Activated CD4-positive, alpha-beta T cell treated with anti-CD3 and anti-CD28 coated beads, Interleukin-2, Interleukin-4, amounts not matched to agents 100 ng/mL and 50 ng/mL, durations not matched to agents 16 hours and 8 hours (primary cell): ENCODE measurements at places on chromosomes 11 and 22.

- no peak for DNase-seq
Observed at GRCh38 chr11:47441421-47441820, 7.5 kb downstream of the RAPSN start.

- DNase-seq: no peak
Observed at GRCh38 chr11:92304271-92304670, 79.7 kb downstream of the FAT3 start.

DNA sequence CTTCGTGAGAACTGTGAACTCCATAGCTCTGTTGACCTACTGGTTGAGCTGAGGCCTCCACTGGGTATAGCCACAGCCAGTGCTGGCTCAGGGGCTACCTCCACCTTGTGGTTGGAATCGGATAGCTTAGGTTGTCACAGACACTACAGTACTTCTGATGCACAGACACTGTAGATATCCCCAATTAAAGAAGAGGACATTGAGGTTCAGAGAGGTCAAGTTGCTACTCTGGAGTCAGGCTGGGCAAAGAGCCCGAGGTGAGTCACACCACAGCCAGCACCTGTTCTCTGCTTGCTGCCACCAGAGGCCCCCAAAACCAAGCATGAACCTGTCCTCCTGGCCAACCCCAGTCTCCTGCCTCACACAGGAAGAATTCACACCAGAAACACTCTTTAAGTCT, 5.4 kb downstream of the UFD1 start:
- no peak for DNase-seq

DNA sequence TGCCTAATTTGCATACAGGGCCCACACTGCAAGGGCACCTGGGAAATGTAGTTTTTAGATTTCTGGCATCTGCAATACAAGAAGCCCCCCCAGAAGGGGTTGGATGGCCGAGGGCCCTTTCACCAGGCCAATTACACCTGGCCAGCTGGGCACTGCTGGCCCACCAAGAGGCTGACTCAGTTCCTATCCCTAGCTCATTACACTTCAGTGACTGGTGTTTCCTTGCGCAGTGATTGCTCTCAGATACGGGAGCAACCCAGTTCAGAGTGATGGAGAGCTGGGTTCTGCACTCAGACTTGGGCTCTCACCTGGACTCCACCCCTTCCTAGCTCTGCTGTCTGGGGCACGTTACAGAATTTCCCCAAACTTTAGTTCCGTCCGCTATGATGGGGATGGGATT, 81.1 kb upstream of the SHANK2 start:
- DNase-seq: no peak

DNA sequence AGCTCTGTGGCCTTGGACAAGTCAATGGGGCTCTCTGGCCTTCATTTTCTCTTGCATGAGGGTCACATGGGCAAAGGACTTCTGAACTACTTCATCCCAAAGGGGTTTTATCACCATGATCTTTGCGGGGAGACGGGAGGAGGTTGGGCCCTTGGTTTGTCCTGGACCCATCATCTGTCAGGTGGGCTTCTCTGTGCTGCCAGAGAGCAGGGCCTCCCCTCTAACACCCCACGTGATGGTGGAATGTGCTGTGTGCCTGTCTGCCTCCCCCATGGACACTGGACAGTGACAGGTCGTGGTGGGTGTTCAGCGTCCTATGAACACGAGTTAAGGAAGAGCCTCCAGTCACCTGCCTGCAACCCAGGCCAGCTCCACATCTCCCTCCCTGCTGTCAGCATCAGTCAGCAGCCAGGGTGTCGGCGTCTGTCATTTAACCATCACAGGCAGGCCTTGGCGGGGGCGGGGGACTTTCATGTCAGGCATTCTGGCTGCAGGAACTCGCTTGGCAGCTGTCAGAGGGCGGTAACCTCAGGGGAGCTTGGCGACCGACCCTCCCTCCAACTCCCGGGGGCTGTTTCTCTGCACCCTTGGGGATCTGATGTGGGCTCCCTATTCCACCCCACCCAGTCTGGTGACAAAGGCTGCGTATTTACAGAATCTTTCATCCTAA, 2.6 kb upstream of the SUN2 start:
- DNase-seq: peak; percentile 35

GRCh38 chr11:63838150-63838677, 696 bp upstream of the MARK2 start:
- no peak for DNase-seq

- no peak for DNase-seq
Observed at GRCh38 chr11:67639438-67639859, at the start of gene TBX10. TBX10 (minus strand) TSS chr11:67639763; CDS start chr11:67639472, 291 bp downstream.
